ENCODE measurements at places on chromosomes 6 and 20. TPM values are rescaled to one million over a fixed set of nuclear protein-coding genes. Genes with fewer than 3 reads are reported as not detected.

Gene PAX1
- total RNA-seq = not detected

Gene PKIB
- total RNA-seq = 4.2 TPM

Gene UNC5CL
- total RNA-seq = 0.20 TPM

Gene MEP1A
- total RNA-seq = not detected

Gene XKR7
- 0.05 TPM for total RNA-seq

Gene OTOR
- not detected for total RNA-seq

Gene EYA4
- 8.2 TPM for total RNA-seq

Gene TP53INP2
- 11.3 TPM for total RNA-seq

Gene BPIFA1
- not detected for total RNA-seq

Gene CLIC1
- 1,715 TPM for total RNA-seq

Gene UBE2J1
- 18.6 TPM for total RNA-seq

Gene METTL24
- total RNA-seq = not detected

Gene COL9A1
- total RNA-seq = not detected

Data from M059J (cell line).